Brain (organoid and tissue), 16 donors: ENCODE measurements at places on chromosomes 3 and 15. TPM values are rescaled to one million over a fixed set of nuclear protein-coding genes. Genes with fewer than 3 reads are reported as not detected.

HRG gene
- polyA plus RNA-seq = not detected

WDR72 gene
- polyA plus RNA-seq = not detected

CLRN1 gene
- polyA plus RNA-seq = not detected

IQCH gene
- 3.9 TPM for polyA plus RNA-seq

TMEM212 gene
- polyA plus RNA-seq = not detected

NEIL1 gene
- polyA plus RNA-seq = 0.98 TPM

HACL1 gene
- 10.7 TPM for polyA plus RNA-seq

ADAMTSL3 gene
- 0.98 TPM for polyA plus RNA-seq

MKRN2OS gene
- polyA plus RNA-seq = not detected

MAGEL2 gene
- 1.3 TPM for polyA plus RNA-seq

PBRM1 gene
- 27.5 TPM for polyA plus RNA-seq
